ENCODE measurements at places on chromosomes 13 and 19.

DNA sequence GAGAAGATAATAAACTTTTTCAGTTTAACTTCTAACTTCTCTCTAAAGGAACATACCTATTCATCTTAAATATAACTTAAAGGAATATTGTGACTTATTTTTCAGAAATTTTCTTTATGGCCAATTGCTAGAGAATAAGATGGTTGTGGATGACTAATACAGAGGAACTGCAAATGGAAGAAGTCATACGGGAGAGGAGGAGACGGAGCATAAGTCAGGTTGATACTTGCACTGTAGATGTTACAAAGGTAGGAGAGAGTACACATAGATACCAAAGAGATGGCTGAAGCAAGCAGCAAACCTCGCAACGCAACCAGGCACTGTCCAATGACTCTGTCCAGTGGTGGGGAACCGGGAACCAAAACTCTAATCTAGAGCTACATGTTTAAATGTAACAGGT lies 963.4 kb downstream of the PCDH9 start:
- no peak for DNase-seq

DNA sequence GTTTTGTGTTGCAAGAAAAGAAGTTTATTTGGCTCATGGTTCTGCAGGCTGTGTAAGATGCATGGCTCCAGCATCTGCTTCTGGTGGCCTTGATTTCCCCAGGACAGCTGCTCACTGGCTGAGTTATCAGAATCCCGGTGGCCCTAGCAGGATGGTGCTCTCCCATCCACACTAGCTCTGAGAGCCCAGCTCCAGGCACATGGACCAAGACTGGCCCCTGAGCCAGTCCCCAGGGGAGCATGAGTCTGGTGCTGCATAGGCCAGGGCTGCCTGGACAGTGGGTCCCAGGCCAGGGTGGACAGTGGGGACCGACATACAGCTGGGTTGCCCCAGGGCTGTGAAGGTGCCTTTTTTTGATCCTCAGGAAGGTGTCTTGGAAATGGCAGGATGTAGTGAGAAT lies 10.4 kb downstream of the ADGRE2 start:
- no peak for DNase-seq

DNA sequence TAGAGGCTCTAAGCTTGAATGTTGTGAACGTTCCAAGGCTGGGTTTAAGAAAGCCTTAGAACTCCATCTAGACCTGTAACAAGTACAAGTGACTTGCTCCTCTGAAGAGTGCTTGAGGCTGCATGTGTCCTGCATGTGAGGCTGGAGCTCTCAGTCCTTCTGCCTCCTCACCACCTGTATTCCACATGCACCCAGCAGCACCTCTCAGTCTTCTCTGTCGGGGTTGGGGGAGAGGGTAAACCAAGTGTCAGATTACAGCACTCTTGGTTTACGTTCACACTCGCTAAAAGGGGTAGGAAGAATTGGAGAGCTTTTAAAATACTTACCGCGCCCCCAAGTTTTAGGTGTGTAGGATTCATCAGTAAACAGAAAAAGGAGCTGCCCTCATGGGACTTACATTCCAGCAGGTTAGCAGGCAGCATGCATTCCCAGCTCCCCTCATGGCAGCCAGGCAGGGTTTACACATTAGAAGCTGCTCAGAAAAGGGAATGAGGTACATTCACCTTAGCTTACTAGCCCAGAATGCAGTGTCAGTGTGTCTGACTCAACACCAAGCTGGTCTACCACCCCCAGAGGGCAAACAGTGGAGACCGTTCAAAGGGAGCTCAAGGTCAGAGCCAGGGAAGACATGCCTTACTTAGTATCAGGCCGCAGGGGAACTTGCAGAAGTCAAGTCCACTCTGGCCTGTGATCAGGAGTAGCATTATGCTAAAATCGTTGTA lies 248.1 kb downstream of the PCCA start:
- DNase-seq, result no peak

DNA sequence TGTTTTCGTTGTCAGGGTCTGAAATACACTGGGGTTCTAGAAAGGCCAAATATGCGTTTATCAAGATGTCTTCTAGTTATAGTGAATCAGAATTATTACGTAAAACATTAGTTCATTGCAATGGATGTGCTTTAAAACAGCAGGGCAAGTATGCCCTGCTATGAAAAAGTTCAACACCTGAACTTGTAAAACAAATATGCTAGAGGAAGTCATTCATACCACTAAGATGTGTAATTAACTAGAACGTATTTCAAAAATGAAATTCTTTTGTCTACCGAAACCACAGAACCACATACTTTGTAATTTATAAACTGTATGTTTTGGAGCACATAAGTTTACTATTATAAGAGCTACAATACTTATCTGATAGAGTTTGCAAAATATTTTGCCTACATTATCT lies 266.2 kb downstream of the KCTD12 start:
- no peak for DNase-seq

DNA sequence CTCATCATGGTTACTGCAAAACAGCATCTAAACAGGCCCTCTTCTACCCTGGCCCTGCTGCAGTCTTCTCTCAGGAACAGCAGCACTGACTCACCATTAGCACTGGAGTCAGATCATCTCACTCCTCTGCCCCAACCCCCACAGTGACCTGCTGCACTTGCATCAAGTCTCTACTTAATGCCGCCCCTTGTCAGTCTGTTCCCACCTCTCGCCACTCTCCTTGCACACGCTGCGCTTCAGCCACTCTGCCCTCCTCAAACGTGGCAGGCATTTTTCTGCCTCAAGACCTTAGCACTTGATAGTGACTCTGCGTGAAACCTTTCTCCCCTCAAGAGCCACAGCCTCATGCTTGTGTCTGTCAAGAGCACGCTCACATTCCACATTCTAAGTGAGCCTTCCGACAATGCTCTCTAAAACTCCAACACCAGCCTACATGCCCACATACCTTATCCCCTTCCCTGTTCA lies 22.1 kb downstream of the MIPEP start:
- DNase-seq, result no peak

DNA sequence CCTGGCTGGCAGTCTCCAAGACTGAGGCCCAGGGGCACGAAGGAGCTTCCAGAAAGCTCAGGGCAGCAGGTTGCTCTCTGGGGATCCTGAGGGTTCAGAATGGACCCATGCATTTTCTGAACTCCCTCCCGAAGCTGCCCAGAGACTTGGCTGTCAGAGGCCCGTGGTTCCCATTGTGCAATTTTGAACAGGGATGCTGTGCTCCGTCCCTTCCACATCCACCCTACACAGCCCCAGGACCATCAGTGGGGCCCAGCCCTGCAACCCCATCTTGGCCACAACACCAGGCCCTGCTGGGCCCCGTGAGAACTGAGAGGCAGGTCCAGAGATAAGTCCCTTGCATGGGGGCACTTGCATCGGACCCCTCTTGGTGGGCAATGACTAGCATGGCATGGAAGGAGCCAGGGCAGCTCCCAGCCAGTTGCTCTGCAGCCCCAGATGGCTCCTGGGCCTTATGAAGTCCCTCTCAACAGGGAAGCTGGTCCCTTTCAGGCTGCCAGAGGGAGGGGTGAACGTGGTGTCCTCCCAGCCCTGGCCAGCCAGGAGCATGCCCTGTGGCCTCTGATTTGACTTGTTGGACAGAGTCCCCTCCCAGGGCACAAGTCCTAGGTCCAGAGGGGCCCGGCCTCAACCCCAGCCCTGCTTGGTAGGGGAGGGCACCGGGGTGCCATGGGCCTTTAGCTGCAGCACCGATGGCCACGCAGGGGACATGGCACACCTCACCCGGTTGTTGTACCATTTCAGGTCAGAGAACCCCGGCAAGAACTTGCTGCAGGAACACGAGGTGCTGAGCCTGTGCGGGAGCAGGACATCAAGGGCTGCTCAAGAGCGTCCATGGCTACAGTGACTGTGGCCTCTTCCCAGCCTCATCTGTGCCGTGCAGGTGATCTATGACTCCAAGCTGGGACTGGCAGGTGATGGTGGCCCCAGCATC lies 17.3 kb upstream of the ZNF14 start:
- no peak for DNase-seq

DNA sequence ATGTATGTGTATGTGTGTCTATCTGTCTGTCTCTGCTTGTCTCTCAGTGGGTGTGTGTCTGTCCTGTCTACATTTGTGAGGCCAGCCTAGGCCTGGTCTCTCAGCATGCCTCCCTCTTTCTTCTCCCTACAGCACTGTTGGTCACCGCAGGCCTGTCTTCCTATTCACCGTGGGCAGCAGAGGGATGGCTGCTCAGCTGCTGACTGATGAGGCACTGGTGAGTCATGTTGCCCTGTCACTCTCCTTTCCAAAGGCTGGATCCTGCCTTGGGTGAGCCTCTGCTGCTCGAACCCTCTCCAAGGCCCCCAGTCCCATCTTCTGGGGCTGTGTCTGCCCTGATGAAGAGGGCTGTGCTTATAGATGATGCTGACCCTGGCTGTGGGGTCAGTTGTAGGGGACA lies 6.3 kb downstream of the ZNF71 start:
- no peak for DNase-seq

GRCh38 chr13:50715402-50716146 lies 127.9 kb downstream of the DLEU7 start:
- no peak for DNase-seq
